ENCODE measurements at places on chromosomes 11 and 22.

- DNase-seq, result no peak
Observed at GRCh38 chr11:102111787-102112508, 1.7 kb downstream of the YAP1 start.

DNA sequence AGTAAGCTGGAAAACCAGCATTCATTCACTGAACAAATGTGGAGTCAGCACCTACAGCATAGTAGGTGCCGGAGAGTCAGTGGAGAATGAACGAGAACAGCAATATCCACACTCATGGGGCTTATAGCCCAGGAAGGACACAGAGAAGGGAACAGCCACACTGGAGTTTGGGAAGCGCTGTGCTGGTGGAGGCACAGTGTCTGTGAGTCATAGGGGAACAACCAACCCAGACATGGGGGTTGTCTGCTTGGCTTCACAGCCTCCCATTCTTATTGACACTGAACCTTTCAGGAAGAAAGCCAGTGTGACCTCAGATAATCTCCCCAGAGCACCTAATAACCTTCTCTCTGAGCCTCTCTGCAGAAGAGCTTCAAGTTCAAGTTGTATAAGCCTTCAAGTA is 56.6 kb upstream of the UBASH3B start:
- no peak for DNase-seq

GRCh38 chr11:9470765-9471164 is 10.0 kb downstream of the ZNF143 start:
- DNase-seq, result no peak

- DNase-seq, result no peak
Observed at GRCh38 chr11:2806351-2807024, 79.1 kb downstream of the CDKN1C start.

DNA sequence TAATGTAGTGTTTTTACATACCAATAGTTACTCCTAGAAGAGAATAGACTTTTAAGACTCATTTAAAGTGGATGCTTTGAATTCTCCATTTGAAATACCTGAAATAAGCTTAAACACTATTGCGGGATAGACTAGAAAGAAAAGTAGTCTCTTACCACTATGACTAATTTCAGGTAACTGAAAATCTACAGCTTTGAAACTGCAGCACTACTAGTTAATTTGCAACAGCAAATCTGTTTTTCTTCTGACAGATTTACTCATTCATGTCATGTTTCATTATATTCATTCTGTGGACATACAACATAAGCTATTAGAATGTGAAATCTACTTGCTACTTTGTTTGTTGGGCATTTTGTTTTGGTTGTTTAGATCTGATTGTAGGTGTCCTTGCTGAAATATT is 153.6 kb downstream of the MAML2 start:
- no peak for DNase-seq

- DNase-seq, result no peak
Observed at GRCh38 chr11:15159085-15159484, 44.4 kb downstream of the INSC start.

DNA sequence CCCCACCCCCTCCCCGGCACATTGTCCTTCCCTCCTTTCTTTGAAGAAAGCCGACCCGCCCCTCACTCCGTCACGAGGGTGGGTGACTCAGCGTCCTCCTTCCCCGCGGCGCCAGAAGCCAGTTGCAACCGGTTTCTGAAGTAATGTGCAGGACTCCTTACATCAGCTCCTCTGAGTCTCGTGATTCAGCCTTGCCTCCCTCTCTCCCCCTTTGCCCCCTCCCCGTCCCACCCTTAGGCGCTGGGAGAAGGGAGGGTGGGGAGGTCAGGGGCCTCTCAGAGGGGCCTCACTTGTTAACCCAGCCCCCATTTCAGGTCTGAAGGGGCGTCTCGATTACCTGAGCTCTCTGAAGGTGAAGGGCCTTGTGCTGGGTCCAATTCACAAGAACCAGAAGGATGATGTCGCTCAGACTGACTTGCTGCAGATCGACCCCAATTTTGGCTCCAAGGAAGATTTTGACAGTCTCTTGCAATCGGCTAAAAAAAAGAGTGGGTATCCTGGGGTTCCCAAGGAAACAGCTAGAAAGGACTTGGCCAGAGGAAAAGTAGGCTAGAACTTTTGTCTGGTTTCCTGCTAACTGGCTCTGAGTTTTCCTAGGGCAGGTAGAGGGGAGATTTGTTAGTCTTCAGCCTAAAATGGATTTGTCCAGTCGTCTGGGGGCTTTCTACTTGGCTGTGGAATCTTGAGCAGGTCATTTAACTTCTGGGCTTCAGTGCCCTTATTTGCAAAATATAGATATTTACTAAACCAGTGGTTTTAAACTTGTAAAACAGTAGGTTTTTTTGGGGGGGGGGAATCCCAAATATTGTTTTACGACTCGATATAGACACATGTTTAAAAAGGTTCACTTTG is 1.1 kb downstream of the SLC3A2 start:
- no peak for DNase-seq
